ENCODE measurements at places on chromosomes 5 and 9.
A peak's percentile ranks its signal among the peaks of the same experiment; 100 is the strongest.

GRCh38 chr5:149434162-149435014, 55.3 kb upstream of the IL17B start:
- peak; percentile 82 for DNase-seq

DNA sequence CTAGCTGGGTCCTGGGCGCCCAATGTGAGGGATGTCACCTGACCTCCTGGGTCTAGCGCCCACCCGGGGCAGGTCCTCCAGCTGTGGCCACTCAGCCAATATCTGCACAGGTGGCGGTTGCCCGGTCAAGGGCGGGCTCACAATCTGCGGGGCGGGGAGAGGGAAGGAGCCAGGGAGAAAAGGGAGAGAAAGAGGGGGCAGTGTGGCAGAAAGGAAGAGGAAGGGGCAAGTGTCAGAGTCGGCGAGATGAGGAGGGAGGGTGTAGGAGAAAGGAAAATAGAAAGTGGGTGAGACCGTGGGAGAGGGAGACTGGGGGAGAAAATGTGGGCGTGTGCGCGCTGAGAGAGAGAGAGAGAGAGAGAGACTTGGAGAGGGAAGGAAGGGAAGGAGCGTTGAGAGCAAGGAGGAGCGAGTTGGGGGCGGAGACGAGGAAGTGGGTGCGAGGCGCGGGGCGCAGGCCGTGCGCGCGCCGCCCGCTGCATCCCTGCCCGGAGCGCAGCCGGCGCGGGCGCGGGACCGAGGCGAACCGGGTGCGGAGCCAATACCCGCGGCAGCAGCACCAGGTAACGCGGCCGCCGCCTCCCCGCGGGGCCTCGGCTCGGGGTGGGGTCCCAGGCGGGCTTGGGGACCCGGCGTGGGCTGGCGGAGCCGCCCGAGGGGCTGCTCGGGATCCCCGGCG, at the start of gene HRH2:
TSS of gene HRH2 (plus strand) at position 479 of the 679 bp plus-strand sequence. CDS start 25,163 bp downstream, outside the sequence.
- DNase-seq: no peak

DNA sequence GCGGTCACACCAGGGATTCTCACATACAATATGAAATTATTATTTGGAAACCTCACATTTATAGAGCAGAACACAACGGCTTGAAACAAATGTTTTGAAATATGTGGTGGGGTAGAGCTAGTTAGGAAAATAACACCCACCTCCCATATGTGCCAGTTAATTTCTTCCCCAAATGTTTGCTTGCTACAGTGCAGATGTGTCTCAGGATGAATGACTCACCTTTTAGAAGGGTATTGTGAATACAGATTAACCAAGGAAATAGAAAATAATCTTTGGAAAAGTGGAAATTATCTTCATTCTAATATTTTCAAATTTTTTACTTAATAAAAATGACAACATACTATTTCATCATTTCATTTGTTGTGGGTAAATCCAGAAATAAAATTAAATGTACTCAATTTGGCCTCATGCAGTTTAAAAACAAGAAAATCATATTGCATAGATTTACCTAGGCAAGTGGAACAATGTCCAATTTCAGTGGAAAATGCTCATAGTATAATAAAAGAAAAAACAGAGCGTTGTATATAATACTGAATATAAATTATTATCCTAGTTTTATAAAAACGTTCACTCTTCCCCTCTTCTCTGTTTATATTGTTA, 39.3 kb upstream of the RICTOR start:
- DNase-seq: no peak

- DNase-seq: no peak
Observed at GRCh38 chr9:109101810-109102209, 17.9 kb downstream of the TMEM245 start.

DNA sequence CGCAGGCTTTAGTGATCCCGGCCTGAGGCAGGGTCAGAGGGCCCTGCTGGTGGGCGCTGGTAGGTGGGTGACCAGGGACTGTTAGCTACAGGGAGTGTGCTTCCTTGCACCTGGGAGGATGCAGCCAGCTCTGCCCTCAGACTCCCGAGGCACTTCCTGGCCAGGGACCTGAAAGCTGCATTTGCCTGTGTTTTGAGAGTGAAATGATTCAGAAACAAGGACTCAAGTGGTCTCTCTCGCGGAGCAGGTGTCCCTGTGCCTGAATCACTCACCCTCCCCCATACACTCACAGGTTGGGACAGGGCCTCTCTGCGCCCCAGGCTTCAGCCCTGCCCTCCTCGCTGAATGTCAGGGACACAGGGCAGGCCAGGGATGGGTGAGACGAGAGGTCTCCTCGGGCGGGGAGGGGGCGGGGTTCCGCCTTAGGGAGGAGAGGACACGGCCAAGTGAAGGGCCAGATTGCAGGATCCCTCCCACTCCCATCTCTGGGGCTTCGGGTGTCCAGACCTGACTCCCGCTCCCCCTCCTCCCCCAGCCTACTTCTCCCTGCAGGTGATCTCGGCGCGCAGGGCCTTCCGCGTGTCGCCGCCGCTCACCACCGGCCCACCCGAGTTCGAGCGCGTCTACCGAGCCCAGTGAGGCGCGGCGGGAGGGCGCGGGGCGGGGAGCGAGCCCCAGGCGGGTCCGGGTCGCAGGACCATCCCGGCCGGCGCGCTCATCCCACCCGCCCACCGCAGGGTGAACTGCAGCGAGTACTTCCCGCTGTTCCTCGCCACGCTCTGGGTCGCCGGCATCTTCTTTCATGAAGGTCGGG, 1.5 kb downstream of the LTC4S start:
- DNase-seq: no peak

DNA sequence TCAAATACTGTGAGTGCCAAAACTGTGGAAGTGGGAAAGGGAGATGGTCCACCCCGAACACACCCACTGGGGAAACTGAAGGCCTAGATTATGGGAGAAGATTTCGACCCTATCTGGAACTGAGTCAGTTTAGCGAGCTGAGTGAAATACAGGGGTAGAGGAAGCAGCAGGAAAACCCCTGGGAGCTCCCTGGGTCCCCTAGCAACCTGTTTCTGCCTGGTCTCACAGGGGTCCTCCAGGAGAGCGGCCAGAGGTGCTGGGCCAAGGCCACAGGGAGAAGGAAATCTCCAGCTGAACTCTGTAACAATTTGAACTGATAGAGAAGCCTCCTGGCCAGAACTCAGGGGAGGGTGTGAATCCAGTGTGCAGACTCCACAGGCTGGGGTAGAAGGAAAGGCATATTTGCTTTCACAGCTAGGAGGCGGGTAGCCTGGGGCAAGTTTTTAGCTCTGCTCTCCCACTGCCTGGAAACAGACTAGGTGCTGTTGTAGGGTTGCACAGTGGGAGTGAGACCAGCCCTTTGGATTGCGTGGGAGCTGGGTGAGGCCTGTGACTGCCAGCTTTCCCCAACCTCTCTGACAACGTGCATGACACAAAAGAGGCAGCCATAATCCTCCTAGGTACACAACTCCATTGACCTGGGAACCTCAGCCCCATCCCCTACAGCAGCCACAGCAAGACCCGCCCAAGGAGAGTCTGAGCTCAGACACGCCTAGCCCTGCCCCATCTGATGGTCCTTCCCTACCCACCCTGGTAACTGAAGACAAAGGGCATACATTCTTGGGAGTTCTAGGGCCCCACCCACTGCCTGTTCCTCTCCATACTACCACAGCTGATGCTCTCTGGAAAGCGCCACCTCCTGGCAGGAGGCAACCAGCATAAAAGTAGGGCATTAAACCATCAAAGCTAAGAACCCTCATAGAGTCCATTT, 78.8 kb upstream of the GPBP1 start:
- DNase-seq: no peak

DNA sequence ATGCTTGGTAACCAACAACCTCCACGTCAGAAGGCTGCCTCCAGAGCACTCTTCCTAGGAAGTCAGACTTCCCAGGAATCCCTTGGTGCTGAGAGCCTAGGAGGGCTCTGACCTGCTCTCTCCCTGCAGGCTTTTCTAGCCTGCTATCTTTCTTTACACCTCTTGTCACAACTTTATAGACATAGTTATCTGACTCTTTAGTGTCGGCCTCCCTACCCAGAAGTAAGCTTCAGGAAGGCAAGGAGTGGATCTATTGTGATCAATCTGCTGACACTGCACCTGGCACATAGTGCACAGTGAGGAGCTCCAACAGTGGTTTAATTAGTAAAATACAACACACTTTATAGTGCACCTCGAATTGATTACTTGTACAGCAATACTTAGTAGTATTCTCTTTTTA, 2.3 kb downstream of the AFAP1L1 start:
- DNase-seq: no peak

GRCh38 chr9:68978066-68978465, 35.8 kb downstream of the PRKACG start:
- DNase-seq: no peak

GRCh38 chr5:86029308-86029707, 588.4 kb upstream of the COX7C start:
- no peak for DNase-seq

GRCh38 chr9:2209400-2209799, 194.3 kb downstream of the SMARCA2 start:
- no peak for DNase-seq

- peak; percentile 92 for DNase-seq
Observed at GRCh38 chr5:179258922-179259730, 86.1 kb downstream of the ADAMTS2 start.

GRCh38 chr5:76403766-76404222, 709 bp downstream of the IQGAP2 start:
- no peak for DNase-seq

DNA sequence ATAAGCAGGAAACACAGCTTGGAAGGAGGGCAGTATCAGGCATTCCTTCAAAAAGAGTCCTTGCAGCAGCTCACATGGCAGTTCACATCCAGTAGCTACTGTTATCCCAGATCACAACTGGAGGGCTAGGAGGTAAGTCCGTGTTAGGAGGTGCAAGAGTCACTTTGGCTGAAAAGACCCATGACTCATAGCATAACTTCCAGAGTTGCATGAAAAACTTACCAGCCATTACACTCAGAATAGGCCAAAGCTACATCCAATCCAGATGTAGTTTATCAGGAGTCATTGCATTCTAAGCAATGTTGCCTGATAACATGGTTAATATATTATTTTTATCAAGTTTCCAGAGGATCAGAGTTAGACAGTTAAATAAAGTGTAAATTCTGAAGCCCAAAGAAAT, 1126.4 kb upstream of the SEMA6A start:
- DNase-seq: no peak

GRCh38 chr9:124420991-124421543, 5.8 kb upstream of the PSMB7 start:
- DNase-seq: no peak

DNA sequence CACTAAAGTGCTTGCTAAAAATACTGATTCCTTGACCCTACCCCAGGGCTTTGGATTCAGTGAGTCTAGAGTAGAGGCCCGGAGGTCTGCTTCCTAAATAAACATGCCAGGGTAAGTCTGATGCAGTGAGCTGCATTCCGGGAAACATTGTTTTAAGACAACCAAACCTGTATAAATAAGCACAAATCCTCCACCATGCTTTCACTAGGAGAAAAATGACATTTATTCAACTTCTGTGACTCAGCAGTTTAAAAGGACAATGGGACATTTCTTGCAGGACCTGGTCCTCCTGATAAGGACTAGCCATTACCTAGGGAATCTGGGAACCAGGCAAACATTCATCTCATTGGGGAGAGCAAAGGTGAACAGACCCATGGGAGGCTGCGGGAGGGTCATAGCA, 335.3 kb downstream of the MLLT3 start:
- DNase-seq: no peak

DNA sequence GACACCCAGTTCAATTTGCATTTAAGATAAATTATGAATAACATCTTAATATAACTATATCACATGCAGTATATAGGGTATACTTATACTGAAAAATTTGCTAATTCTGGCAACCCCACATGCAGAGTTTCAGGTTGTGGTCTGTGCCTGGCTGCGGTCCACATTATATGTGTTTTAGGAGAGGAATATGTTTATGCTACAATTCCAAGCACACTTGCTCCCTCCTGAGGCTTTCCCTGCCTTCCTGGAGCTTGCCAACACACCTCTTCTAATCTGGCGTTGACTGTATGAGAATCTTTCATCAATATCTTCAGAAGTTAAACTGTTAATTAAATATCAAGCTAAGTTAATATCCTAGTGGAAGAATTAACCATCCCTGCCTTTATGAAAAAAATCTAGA, 45.2 kb downstream of the SEMA5A start:
- no peak for DNase-seq

DNA sequence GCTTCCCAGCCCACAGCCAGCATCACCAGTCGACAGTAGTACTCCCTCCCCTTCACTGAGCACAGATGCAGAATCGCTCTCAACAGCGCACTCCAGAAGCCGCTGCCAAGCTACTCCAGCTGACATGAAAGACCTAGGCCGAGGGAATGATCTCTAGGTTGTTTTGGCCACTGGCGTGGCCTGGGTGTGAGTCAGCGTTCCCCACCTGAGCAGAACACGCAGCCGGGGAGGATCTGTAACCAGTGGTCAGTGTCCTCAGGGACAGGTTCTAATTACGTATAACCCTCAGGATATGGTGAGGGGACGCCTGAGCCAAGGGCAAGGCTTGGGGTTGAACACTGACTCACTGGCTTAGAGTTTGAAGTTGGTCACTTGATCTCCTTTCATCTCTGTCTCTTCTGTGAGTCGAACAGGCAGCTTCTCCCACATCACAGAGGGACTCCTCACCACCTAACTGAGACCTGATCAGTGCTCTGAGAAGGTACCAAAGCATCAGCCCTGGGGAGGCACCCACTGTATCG, 76.9 kb upstream of the IL17B start:
- peak; percentile 59 for DNase-seq

GRCh38 chr5:92435781-92436180, 1052.7 kb upstream of the ARRDC3 start:
- no peak for DNase-seq

DNA sequence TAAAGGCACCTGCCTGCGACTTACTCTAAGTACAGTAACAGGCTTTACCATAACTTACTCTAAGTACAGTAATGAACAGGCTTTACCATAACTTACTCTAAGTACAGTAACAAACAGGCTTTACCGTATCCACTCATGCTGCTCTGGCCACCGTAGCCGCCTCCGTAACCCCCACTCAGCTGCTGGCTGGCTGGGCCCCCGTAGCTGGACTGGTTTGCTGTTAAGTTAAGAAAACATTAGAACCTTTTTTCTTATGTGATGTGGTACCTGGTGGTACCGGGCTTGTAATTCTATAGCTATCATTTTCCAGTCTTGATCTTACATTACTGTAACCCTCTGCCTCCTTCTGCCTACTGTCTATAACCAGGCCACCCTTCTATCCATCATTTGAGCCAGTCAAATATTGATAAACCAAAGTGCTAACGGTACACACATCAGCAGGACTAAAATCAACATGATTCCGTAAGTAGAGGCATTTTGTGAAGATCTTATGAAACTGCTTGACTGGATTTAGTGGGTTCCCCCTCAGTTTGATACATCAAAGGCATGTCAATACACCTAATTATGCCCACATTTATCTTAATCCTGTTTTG, 7.4 kb downstream of the HNRNPH1 start:
- no peak for DNase-seq

- DNase-seq: no peak
Observed at GRCh38 chr5:8520917-8521316, 652.0 kb downstream of the MTRR start.

GRCh38 chr5:163350083-163350482, 87.3 kb upstream of the CCNG1 start:
- no peak for DNase-seq

- peak; percentile 75 for DNase-seq
Observed at GRCh38 chr5:179243333-179243732, 101.9 kb downstream of the ADAMTS2 start.

All from AG20443 (cell line).